Frontal cortex (tissue), 4 donors: ENCODE measurements at places on chromosomes 1 and 21.

DNA sequence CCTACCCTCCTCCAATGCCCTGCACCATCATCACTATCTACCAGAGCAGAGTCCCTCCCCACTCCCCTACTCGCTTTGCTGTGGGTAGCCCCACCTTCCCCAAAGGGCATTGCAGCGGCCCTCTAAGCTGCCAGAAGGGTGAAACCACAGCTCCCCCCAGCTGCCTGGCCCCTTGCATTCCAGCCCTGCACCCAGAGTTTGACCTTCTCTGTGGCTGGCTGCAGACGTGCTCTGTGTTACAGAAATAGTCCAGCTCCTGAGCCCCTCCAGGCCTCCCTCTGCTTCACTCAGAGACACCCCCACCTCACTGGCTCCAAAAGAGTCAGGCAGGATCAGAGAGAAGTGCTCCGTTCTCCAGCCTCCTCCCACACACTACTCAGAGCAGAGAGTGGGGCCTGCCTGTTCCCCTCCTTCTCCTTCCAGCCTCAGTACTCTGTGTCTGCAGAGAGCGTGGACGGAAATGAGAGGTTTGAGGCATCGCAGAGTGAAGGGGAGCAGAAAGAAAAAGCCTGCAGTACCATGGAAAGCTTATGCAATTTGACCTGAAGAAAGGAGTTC lies 63.2 kb downstream of the PLEKHA6 start:
- DNase-seq: no peak

DNA sequence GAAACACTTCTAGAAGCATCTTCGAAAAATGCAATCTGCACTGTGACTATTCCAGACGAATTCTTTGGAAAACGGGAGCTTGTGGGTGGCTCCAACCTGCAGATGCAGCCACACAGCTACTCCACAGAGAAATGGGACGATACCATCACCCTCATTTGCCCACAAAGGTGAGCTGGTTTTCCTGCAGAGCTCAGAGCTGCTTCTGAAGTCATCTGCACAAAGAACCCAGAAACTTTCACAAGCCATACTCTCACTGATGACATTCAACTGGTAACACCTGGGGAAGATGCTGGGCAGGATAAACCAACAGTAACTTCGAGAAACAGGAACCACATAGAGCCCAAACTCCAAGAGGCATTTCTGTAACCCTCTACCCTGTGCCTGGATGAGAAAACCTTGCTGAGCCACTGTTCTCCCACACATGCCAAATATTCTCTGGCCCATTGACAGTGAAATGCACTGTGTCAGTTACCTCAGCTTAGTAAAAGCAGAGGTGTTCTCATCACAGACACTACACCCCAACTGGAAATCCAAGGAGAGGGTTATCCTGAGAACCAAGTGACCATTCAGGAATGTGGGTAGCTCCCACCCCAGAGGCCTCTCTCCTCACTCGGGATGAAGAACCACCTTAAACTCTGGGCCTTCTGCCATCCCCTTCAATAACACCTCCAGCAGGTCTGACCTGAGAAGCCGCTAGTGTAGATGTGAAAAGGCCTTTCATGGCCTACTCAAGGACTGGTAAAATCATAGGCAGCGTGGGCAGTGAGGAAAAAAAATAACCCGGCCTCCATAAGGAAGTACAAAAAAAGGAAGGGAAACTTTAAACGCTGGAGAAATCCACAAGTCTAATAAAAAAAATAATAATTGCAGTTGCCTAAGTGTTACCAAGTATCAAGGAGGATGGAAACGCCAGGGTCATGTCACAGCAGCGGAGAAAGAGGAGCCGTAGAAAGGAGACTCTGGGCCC lies 56.7 kb downstream of the HSF2BP start:
- no peak for DNase-seq

GRCh38 chr1:154746622-154747299 lies 123.3 kb downstream of the KCNN3 start:
- DNase-seq: no peak

DNA sequence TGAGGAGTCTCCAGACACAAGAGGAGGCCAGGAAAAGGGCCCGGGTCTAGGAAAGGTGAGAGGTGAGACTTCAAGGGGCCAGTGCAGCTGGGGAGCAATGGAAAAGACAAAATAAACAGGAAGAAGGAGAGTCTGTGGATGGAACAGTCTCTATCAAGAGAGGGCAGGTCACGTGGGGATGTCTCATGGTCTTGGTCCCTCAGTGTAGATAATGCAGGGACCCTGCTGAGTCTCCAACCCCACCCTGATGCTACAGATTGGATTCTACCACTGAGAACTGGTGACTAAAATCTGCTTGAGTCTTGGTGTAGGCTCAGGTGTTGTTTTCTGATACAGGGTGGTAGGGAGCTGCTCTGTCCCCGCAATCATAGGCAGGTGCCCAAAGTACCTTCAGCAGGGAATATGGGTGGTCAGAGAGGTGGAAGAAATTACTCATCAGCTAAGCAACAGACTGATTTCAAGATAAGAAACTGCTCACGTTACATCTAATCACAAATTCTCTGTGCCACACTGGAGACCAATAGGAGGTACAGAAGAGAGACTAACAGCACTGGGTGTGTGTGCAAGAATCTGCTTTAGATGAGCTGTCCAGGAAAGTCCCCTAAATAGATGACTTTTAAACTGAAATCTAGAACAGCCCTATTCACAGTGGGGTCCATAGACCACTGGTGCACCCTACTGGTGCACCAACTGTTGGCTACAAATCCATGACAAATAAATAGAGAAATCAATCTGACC lies 101.5 kb upstream of the TLR5 start:
- DNase-seq: no peak

- DNase-seq: no peak
These were observed 115.7 kb downstream of the SLC5A9 start for GRCh38 chr1:48338257-48338656.

- DNase-seq: no peak
These were observed 56.0 kb upstream of the ADARB1 start for GRCh38 chr21:45018131-45019075.

- no peak for DNase-seq
These were observed 62.2 kb downstream of the ELK4 start for GRCh38 chr1:205569411-205570172.

- DNase-seq: no peak
These were observed 70.3 kb upstream of the MROH9 start for GRCh38 chr1:170864876-170865538.

DNA sequence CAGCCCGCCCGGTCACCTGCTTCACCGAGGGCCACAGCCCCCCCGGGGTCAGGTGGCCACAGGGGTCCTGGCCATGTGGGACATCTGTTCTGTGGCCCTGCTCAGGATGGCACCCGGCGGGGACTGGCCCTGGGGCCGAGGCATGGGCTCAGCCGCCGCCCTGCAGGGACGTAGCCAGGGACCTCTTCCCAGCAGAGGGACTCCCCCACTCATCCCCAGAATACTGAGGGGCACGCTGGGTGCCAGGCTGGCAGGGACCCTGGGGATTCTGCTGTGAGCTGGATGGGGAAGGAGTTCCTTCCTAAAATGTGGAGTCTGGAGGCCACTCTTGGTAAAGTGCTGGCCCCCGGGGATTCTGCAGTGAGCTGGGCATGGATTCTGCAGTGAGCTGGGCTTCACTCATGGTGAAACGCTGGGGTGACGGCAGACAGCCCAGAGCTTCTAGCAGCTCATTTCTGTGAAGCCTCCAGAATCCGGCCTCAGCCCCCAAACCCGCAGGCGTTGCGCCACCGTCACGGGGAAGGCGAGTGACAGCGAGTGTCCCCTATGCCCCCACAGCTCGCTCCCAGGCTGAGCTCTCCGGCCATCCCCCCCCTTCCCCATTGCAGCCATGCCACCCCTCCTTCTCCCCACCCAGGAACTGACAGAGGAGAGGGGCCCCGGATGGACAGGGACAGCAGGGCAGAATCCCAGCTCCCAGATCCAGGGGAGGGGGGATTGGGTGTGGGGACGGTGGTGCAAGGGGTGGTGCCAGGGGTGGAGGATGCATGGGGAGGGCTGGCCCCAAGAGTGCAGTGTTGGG lies 1.4 kb downstream of the ITGB2 start:
- DNase-seq: no peak

DNA sequence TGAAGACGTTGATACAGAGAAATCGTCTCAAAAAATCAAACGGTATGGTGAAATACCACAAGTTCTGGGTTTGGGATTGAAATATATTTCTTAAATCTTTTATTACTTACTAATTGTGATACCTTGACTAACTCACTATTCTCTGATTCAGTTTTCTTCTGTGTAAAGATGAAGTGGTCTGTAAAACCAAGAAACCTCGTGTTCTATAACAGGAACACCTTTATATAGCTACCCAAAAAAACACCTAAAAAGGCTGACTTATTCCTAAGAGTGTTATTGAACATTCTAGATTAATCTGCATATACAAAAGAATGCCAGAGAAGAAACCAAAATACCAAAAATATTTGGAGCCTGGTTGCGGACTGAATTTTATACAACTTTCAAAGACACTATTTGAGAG lies 721 bp downstream of the LRRIQ3 start:
- no peak for DNase-seq

- DNase-seq: no peak
These were observed 50.2 kb downstream of the LPAR3 start for GRCh38 chr1:84842748-84843231.
